CD14-positive monocyte (primary cell): ENCODE measurements at places on chromosomes 7 and 10. TPM values are rescaled to one million over a fixed set of nuclear protein-coding genes. Genes with fewer than 3 reads are reported as not detected.
A peak's percentile ranks its signal among the peaks of the same experiment; 100 is the strongest.

Gene PON1
- not detected for polyA plus RNA-seq

Gene ZNF722
- polyA plus RNA-seq = not detected

DNA sequence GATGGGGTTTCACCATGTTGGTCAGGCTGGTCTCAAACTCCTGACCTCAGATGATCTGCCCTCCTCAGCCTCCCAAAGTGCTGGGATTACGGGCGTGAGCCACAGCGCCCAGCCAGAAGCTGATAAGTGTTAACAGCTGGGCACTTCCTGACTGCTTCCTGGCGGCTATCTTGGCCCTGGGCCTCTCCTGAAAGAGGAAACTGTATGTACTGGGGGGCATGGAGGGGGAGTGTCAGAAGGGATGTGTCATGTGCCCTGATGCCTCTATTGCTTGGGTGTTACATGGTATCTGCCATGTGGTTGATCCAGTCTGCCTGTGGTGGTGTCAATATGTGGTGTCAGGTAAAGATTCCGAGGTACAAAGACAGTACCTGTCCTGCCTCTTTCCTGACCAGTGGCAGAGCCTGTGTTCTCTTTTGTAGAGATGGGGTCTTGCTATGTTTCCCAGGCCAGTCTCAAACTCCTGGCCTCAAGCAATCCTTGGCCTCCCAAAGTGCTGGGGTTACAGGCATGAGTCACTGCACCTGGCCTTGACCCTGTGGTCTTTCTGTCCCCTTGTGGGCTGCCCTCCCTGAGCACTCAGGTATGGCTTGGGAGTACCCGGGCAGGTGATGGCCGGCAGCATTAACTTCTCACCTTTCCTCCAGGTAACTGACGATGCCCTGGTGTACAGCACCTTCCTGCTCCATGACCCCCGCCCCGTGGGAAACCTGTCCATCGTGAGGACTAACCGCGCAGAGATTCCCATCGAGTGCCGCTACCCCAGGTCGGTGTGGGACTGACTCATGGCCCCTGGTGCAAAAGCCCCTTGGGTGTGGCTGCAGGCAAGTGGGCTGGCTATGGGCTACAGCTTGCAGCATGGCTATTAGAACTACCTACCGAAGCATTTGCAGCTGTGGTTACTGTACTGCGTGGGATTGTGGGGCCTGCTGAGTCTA is 4.4 kb downstream of the ZP3 start:
- no peak overlapping the region for H3K27ac ChIP-seq
- no peaks in the 10 kb centered on the region for H3K36me3 ChIP-seq
- peaks cover 10% of the 10 kb centered on the region for H3K4me1 ChIP-seq
- DNase-seq = peak; percentile 39
- H3K4me3 ChIP-seq = no peak overlapping the region

GRCh38 chr10:78804411-78805032 is 264.2 kb upstream of the ZMIZ1 start:
- no peak for DNase-seq
- H3K27me3 ChIP-seq = no peaks in the 10 kb centered on the region
- H3K27ac ChIP-seq = no peak overlapping the region
- H3K4me1 ChIP-seq = no peaks in the 10 kb centered on the region
- H3K4me3 ChIP-seq = no peak overlapping the region

DNA sequence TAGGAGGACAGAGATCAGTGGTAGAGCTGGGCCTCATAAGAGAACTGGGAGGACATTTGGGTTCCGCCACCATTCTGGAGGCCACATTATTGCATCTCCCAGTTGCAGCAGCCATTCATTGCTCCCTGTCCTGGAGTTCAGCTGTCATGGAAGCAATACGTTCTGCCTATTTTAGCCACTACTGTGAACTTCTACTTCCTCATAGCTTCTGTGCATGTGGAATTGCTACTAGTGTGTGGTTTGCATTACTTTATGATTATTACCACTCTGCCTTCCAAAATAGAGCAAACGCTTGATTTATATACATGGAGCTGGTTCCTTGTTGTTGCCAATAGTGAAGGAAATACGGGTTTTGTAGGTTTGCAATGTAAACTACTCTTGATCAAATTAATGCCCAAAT is 47.2 kb upstream of the PLPP4 start:
- no peak overlapping the region for H3K27ac ChIP-seq
- no peaks in the 10 kb centered on the region for H3K4me1 ChIP-seq
- no peaks in the 10 kb centered on the region for H3K36me3 ChIP-seq

DNA sequence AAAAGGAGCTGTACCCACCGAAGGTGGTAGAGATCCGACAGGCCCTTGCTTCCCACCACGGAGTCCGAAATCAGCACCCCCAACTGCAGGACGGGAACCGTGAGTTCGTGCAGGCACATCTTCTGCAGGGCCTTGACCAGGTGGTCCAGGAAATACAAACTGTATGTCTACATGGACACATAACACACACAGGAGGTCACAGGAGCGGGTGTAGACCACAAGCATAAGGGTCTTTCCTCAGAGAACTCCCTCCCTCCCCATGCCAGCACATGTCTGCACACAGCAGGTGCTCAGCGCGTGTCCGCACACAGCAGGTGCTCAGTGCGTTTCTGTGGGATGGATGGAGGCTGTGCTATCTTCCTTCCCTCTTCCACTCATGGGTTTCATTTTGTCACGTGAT is 69.7 kb downstream of the CFAP46 start:
- no peaks in the 10 kb centered on the region for H3K4me1 ChIP-seq
- no peak overlapping the region for H3K4me3 ChIP-seq
- no peaks in the 10 kb centered on the region for H3K27me3 ChIP-seq

GRCh38 chr7:12031186-12031585 is 179.9 kb upstream of the TMEM106B start:
- no peaks in the 10 kb centered on the region for H3K27me3 ChIP-seq
- H3K4me1 ChIP-seq = no peaks in the 10 kb centered on the region
- H3K36me3 ChIP-seq = no peaks in the 10 kb centered on the region
- no peak overlapping the region for H3K4me3 ChIP-seq
- no peak for DNase-seq

Gene PGAM2
- polyA plus RNA-seq = not detected

DNA sequence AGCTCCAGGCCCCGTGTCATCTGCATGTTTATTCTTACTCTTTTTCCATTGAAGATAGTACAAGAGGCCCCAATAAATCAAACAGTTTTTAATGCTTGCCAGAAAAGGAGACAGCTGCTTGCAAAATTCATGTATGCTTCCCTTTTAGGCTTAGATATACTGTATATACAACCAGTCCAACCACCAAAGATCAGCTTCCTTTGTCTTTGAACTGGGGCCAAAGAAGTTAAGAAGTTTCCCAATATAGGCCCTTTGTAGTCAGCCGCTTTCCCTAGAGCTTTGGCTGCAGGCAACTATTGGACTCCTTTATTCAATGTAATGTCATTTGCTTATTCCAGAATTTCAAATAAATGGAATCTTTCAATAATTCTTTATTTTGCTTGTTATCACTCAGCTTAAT is 1395.0 kb downstream of the GATA3 start:
- H3K27me3 ChIP-seq = no peaks in the 10 kb centered on the region
- no peaks in the 10 kb centered on the region for H3K4me1 ChIP-seq
- no peak overlapping the region for H3K4me3 ChIP-seq
- no peak for DNase-seq

GRCh38 chr10:71581376-71581775 is 138.2 kb downstream of the C10orf105 start:
- H3K4me1 ChIP-seq = no peaks in the 10 kb centered on the region
- H3K4me3 ChIP-seq = no peak overlapping the region
- no peak overlapping the region for H3K27ac ChIP-seq

GRCh38 chr7:157495177-157495553 is 158.4 kb downstream of the DNAJB6 start:
- H3K4me3 ChIP-seq = no peak overlapping the region
- H3K27ac ChIP-seq = no peak overlapping the region
- no peaks in the 10 kb centered on the region for H3K36me3 ChIP-seq
- H3K4me1 ChIP-seq = peaks cover 15% of the 10 kb centered on the region
- DNase-seq = no peak

GRCh38 chr10:64773357-64773756 is 1252.2 kb downstream of the REEP3 start:
- H3K27ac ChIP-seq = no peak overlapping the region
- no peak overlapping the region for H3K4me3 ChIP-seq
- no peak for DNase-seq
- H3K4me1 ChIP-seq = no peaks in the 10 kb centered on the region
